Stimulated activated CD8-positive, alpha-beta memory T cell treated with anti-CD3 and anti-CD28 coated beads, Interleukin-2, amount 100 ng/mL, for 1 hour (primary cell): ENCODE measurements at places on chromosomes 3 and 15.

GRCh38 chr15:22888120-22888859 lies 49.8 kb downstream of the NIPA2 start:
- no peak for DNase-seq

DNA sequence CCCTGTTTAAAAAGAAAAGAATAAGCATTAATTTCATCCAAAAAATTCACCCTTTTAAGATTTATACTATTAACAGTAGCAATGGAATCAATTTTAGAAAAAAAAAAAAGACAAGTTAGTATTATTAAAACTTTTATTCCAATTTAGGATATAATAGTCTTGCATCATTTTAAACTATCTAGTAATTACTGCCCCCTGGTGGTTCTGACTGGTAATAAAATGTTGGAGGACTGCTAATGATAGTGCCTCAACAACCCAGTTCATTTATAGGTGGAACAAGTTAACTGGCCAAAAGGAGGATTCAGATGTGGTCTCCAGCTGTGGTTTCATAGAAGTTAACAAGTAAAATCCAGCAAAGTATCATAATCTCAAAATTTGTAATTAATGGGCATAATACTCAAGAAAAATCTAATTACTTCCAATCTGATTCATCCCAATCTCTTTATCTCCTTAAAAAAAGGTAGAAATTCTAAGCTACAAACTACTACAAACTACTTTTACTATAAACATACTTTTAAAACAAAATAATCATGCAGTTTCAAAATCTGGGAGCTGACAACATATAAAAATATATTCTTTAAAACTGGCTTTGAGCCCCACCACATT lies 30.7 kb upstream of the WDR49 start:
- DNase-seq, result peak; percentile 7

DNA sequence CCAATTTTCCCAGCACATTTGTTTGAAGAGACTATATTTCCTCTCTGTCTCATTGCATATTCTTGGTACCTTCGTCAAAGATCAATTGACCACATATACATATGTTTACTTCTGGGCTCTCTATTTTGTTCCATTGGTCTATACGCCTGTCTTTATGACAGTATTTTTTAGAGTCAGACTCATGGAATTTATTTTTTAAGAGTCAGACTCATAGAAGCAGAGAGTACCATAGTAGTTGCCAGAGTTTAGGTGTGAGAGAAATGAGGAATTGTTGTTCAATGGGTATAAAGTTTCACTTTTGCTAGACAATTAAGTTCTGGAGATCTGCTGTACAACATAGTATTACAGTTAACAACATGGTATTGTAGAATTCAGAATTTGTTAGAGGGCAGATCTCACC lies 27.1 kb downstream of the PLA2G4F start:
- DNase-seq, result no peak

DNA sequence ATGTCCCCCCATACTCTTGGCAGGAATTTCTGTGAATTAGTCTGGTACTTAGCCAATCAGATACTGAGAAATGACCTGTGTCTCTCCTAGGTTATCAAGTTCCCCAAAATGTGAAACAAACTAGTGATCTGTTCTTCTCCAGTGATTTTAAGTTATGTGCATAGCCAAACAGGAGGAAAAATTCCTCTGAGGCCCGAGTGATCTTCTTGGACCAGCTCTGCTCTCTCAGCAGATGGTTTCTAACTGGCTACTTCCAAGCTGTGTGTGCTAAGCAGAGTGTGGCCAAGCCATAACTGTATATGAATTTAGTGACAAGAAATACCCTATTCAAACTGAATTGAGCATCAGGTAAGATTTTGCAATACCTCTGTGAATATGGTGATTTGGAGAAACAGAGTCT lies 89.5 kb downstream of the GREM1 start:
- DNase-seq, result no peak

DNA sequence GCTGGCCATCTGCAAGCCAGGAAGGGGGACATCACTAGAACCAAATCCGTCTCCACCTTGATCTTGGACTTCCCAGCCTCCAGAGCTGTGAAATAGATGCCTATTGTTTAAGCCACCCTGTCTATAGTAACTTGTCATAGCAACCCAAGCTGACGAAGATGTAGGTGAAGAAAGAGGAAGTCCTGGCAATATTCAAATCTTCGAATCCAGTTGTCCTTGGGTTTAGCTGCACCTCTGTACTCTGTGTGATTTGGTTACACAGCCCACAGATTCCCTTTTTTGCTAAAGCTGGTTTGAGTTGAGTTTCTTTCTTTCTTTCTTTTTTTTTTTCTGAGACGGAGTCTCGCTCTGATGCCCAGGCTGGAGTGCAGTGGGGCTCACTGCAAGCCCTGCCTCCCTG lies 68.0 kb upstream of the XCR1 start:
- no peak for DNase-seq

DNA sequence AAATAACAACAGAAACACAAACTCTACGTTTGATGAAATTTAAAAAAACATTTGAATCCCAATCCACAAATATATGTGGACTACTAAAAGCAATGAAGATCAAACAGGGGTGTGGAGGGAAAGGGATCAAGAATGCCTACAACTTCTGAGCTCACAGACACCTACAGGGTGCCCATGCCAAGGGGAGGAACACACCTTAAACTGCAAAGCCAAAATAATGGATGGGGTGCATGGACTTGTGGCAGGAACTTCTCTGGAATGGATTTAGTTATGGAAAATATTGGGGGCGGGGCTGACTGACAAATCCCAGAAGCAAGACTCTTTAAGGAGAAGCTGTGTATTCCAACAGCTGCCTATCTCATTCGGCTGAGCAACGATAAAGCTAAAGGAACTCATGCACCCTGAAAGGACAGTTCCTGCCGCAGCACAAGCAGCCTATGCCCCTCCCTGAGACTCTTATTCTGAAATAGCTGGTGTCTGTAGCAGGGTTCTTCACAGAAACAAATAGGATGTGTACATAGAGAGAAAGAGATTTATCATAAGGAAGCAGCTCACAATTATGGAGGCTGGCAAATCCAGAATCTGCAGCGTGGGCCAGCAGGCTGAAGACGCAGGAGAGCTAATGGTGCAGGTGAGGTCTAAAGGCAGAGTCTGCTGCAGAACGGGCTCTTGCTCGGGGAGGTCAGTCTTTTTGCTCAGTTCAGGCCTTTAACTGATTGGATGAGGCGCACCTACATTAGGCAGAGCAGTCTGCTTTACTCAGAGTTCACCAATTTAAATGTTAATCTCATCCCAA lies 24.5 kb upstream of the PLA2G4D start:
- DNase-seq, result no peak

GRCh38 chr3:7739754-7740153 lies 761.9 kb upstream of the LMCD1 start:
- DNase-seq, result no peak

DNA sequence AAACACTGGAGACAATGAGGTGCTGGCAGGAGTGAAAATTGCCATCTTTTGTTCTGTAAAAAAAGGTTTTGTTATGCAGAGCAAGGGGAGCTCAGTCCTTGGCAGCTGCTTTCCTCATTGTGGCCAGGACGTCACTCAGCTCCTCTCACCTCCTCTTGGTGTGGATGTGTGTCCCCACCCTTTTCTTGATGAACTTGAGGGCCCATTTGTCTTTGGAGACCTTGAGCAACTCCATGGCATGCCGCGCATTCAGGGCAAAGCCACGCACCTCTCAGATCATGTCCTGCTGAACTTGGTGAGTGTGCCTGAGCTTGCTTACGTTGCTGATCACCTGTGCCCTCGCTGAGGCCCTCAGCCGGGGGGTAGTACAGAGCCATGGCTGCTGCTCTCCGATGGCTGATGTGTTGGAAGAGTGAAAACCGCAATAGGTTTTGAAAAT lies 24.5 kb upstream of the BDH1 start:
- DNase-seq, result no peak

DNA sequence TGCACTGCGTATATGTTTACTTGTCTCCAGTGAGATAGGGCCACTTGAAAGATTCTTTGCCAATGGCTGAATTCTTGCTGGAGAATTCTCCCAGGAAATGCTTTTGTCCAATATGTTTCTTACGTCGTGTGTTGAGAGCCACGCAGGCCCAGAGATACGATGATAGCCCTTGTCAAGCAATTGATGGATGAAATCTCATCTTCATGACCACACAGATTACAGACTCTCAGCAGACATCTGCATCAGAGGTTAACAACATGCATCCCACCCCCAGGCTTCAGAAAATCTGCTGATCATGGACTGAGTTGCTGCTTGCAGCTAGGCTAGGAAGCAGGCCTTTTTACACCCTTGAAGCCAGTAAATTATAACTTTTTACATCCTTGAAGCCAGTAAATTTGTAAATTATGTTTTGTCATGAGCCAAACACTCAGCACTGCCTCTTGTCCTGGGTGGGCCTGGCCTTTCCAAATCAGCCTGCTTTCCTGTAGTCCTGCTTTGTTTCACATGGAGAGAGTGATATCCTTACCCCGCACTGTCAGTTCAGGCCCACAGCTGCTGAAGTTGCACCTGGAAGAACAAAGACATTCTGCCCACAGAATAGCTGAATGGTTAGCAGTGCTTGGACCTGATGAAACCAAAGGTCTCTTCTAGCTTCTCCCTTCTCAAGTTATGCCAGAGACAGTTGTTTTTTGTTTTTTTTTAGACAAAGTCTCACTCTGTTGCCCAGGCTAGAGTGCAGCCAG lies 84.4 kb downstream of the GPR156 start:
- DNase-seq, result no peak

DNA sequence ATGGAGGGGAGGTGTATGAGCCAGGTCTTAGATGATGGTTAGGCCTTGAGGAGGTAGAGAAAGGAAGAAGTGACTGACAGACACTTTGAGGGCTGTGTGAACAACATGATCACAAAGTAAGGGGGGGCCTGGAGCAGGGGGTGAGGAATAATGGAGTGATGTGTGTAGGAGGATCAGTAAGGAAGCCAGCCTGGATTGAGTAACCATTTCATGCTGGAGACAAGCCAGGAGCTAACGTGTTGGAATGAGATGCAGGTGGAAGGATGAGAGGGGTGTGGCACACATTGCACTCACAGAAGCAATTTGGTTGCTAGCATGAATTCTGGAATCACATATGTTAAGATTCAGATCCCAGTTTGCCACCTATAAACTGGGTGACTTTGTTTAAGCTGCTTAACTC lies 65.5 kb downstream of the BBX start:
- no peak for DNase-seq

GRCh38 chr3:138995706-138996105 lies 10.4 kb downstream of the PRR23A start:
- no peak for DNase-seq

DNA sequence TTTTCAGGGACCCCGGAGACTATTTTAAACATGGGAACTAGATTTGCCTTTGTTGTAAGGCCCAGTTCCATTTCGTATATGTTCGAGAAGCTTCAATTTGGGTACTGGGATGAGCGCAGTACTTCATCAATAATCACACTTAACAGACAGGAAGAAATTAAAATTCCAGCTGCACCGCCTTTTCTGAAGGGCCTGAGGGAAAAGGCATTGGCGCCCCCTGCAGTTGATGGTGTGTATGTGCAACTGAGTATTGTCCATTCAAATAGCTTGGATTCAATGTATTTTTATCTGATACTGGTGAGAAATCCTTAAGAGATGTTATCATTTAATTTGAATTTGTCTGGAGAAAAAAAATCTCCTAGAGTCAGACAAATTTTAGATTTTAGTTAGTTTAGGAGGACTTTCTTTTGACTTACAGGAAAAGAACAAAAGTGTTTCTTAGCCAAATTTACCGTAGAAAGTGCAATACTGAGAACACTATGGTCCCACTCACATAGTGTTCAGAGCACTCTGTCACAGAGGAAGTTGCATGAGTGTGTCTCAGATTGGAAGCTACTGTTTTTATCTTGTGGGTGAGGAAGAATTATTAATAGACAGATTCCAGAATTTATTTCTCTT lies 5.4 kb upstream of the ALDH1A2 start:
- DNase-seq, result no peak

GRCh38 chr3:42123012-42123581 lies 31.9 kb downstream of the TRAK1 start:
- DNase-seq, result no peak

DNA sequence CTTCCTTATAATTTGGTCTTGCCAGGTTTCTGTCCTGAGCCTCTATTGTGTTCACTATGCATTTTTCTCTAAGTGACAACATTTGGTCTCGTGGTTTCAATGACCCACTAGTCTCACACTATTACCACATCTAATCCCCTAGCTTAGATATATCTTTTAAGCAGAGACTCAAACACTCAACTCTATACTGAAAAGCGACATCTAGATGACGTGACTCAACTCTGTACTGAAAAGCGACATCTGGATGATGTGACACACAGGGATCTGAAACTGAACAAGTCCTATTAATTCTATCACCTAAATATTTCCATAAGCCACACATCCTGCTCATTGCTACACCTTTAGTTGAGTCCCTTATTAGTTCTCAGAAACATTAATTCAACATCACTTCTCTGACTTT lies 141.7 kb upstream of the MBNL1 start:
- no peak for DNase-seq

DNA sequence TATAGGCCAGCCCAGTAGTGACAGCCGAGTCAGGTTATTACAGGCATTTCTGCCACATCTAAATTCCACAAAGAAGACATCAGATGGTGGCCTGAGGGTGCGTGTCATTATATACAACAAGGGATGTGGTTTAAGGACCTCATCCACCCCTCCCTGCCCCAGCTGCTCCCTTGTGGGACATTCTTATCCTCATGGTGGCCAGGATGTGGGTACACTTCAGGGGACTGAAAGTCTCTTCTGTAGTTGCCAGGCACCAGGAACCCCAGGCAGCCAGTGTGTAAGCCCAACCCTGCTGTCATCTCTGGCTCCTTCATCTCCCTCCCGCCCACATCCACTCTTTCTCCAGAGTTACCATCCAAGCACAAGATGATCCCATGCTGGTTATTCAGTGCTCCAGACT lies 224.9 kb upstream of the TOPAZ1 start:
- no peak for DNase-seq

DNA sequence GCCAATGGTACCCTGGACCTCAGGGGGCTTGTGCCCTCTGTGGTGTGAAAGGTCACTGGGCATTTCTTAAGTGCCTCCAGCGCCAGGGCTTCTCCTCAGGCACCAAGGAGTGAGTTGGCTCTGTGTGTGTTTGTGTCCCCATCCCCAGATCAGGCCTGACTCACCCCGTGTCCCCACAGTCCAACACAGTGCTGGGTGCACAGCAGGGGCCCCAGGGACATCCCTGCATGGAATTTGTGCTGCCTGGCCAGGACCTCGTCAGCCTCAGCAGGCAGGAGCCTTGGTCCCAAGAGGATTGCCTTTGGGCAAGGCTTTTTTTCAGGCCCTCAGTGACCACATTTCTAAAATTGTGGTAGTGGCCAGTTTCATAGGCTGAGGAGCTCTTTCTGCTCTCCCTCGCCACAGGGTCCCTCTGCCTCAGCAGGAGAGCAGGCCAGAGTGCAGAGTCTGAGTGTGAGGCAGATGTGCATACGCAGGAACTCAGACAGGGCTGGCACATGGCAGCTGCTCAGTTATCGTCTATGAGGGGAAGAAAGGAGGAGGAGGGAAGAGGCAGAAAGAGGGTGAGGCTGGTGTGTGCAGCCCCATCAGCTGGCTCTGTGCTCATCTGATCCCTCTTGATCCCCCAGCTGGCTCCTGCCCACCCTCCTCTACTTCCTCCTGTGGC lies 215.6 kb downstream of the RPLP1 start:
- DNase-seq, result no peak

DNA sequence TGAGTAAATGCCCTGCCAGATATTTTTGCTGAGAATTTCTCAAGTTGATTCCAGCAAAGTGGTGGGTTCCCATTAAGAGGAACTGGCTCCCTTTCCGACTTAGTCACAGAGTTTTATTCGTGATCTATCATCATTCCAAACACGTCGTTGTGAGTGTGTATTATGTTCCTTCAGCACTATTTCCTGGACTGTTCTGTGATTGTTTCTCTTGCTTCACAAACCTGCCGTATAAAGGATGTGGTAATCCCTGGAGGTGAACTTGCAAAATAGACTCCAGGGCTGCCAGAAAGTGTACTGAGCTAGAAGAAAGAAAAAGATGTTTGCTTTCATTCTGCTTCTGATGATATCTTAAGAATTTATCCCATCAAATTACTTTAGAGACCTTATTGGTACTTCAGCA lies 14.5 kb upstream of the CAPN3 start:
- no peak for DNase-seq
